ENCODE measurements at places on chromosomes 12 and 14.

DNA sequence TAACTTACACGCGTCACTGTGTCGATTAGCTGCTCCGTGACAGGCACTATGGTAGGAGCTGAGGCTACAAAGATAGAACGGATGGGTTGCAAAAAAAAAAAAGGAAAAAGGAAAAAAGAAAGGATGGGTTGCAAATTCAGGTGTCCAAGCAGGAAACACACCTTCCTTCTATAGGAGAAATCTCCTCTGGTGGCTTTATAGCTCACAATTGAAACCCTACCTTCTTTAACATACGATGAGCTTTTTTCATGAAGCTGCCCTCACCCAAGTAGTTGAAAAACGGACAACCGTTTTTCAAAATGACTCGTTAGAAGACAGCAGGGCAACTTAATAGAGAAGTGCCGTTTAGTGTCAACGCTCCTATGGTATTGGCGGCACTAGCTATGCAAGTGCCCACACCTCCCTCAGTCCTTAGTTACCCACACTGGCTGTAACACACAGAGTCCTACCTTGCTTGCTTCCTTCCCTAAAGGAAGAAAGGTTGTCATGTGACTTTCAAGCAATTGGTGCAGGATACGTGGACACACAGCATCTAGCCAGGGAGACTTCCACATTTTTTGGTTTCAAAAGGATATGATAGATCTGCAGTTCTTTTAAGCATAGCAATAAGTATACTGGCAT lies 682 bp upstream of the TRIP11 start:
- no peak for DNase-seq

DNA sequence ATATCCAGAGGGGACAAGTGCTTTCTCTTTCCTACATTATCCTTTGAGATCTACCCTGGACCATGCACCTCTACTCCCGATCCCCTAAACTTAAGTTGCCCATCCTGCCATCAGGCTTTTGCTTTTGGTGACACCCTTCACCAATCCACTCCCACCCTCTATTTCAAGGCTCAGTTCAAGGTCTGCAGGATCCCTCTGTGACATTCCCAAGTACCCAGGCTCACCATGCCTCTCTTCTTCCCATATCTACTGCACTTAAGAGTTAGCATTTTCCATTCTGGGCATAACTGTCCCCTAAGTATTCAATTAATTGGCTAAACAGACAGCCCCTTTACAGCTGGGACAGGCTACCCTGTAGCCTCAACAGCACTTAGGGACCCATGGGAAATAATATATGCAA lies 3.1 kb downstream of the NFYB start:
- DNase-seq = no peak

- no peak for DNase-seq
Measured at GRCh38 chr14:73424453-73424852, 33.9 kb downstream of the NUMB start.

DNA sequence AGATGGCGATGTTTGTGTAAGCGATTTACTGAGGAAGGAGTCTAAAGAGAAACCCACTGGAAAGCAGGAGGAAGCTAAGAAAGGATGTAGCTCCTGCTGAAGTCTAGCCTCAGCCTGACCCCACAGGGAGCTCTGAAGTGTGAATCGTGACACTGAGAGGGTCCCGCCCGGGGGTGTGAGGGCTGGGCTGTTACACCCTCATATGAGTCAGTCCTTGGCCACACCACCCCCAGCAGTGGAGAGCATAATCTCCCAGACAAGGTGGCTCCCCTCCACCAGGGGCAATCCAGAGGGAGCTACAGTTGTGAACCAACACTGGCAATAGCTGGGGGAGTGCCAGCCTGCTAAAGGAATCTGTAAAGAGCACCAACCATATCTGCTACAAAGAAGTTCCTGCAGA lies 31.5 kb downstream of the SVOP start:
- no peak for DNase-seq

DNA sequence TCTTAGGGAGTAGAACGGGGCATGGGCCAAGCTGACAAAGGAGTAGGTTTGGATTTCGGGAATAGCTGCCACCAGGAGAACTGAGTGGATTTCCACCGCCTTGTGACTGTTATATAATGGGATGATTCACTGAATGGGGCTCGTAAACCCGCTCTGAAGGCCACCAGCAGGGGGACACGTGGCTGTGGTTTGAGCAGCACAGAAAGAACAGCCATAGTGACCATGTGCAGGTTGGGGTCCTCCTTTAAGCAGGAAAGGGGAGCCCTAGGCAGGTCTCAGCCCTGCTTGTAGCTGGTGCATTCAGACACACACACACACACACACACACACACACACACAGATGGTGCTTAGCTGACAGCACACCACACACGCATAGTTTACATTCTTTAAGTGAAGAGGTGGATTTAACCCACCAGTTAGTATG lies 8.6 kb upstream of the ASB2 start:
- DNase-seq = no peak

- DNase-seq = no peak
Measured at GRCh38 chr12:111248236-111249017, 120.5 kb downstream of the PHETA1 start.

- peak; percentile 8 for DNase-seq
Measured at GRCh38 chr12:117874842-117875434, 93.9 kb downstream of the KSR2 start.

GRCh38 chr12:54019924-54020590 lies 8.2 kb upstream of the HOXC6 start:
- DNase-seq = no peak

DNA sequence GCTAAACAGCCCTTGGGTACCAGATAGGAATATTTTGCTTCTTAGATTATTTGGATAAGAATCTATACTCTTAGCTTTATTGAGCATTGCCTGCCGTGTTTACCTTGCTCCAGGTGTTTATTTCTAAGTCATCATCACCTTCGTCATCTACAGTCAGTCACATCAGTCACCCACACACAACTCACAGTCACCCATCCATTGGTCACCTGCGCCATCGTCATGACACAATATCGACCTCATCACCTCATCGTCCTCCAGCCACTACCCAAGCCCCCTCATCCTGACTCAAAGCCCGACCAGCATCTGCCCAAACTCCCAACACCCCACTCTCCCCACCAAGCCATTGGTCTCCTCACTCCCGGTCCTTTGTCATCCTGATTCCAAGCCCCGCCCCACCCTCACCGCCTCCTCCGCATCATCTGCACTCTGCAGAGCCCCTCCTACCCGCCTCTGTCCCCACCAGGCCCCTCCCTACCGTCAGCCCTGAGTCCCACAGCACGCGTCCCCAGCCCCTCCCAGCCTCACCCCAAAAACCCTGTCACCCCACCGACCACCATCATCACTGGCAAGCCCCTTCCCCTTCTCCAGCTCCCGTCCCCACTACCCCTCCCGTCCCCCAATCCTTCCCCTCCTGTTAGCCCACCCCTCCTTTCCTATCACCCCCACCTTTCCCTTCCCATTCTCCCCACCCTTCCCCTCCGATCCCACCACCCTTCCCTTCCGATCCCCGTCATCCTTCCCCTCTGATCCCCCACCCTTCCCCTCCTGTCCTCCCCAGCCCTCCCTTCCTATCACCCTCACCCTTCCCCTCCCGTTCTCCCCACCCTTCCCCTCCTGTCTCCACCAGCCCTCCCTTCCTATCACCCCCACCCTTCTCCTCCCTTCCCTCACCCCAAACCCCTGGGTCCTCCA lies 9.8 kb downstream of the DLK1 start:
- DNase-seq = no peak

- DNase-seq = no peak
Measured at GRCh38 chr14:40525314-40525713, 1081.4 kb upstream of the LRFN5 start.

GRCh38 chr14:37147310-37147880 lies 25.0 kb downstream of the SLC25A21 start:
- no peak for DNase-seq

- no peak for DNase-seq
Measured at GRCh38 chr14:27608377-27608776, 1010.5 kb upstream of the NOVA1 start.

DNA sequence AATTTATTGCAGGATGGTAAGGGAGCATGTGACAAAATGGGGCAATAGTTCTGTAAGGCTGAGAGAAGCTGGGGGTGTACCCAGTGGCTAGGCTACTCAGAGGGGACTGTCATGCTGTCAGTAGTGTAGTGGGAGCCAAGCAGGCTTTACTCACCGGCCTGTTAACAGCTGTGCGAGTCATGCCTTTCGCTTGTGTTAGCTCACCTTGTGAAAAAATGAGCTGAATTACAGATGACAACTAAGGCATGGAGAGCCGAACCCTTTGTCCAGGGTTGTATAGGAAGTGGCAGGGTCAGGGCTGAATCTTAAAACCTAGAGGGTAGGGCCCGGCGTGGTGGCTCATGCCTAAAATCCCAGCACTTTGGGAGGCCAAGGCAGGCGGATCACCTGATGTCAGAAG lies 37.9 kb downstream of the SH2B3 start:
- no peak for DNase-seq

- DNase-seq = no peak
Measured at GRCh38 chr14:61542848-61543790, 152.2 kb upstream of the HIF1A start.

GRCh38 chr12:74259199-74259598 lies 278.4 kb upstream of the ATXN7L3B start:
- DNase-seq = no peak

- DNase-seq = no peak
Measured at GRCh38 chr12:3532931-3533702, 42.1 kb downstream of the PRMT8 start.

- no peak for DNase-seq
Measured at GRCh38 chr12:103908246-103908541, 22.0 kb upstream of the HSP90B1 start.

GRCh38 chr12:124036171-124036598 lies 63.2 kb downstream of the ZNF664 start:
- no peak for DNase-seq

DNA sequence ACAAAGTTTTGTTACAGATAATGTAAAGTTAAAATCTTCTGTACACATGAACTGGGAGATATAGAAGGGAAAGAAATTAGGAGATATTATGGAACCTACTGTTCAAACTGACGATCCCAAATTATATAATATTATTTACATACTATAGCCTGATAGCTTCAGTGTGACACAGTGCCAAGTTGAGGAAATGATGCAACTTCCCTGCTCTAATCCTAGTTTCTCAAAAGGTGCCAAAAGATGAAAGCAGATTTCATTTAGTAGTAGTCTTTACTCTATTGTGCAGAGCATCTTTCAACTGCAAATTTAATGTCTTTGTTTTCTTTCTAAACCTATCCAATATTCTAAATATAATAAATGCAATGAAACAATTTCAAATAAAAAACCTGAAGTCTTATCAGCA lies 46.9 kb downstream of the COCH start:
- DNase-seq = no peak

DNA sequence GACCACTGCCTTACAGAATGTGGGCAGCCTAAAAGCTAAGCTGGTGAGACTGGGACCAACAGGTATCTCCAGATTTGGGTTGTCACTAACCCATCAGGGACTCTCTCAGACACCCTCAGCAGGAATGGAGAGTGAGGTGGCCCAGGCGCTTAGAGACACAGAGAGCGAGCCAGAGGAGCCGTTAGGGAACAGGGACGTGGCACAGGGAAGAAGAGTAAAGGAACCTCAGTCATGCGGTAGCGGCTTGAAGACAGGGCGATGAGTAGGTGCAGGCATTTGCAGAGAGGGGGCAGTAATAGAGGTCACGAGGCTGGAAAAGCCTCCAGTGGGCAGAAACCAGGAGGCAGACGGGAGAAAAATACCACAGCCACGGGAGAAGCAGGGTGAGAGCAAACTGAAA lies 158.0 kb upstream of the CCND2 start:
- DNase-seq = no peak

DNA sequence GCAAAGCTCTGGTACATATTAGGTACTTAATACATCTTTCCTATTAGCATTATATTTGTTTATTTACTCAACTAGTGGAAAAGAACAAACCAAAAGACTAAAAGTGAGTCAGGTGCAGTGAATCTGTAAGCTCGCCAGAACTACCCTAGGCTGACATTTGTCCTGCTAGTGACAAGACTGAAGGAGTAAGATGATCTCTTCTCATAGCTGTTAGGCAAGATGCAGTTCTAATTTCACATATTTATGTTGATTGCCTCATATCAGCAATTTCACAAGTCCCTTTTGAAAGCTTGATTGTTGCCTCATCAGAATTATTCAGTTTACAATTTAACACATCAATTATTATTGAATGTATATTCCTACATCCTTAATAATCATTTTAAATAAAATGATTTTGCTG lies 293.0 kb upstream of the NAV3 start:
- DNase-seq = no peak

GRCh38 chr14:67675219-67675582 lies 769 bp upstream of the VTI1B start:
- DNase-seq = no peak

DNA sequence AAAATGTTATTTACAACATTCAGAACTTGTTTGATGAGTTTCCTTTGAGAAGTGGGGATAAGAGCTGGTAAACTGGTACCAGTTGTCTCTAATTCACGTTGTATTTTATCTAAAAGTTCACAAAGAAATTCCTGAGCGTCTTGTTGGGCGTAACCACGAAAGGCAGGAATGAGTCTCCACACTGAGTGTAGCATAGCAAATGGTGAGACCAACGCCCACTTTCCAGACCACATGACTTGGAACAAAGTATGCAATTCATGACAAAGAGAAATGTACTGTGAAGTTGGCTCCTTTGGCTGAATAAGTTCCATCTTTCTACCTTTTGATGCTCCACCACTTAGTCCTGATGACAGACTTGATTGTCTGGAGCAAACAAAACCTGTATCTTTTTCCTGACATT lies 18.4 kb downstream of the USP44 start:
- no peak for DNase-seq

DNA sequence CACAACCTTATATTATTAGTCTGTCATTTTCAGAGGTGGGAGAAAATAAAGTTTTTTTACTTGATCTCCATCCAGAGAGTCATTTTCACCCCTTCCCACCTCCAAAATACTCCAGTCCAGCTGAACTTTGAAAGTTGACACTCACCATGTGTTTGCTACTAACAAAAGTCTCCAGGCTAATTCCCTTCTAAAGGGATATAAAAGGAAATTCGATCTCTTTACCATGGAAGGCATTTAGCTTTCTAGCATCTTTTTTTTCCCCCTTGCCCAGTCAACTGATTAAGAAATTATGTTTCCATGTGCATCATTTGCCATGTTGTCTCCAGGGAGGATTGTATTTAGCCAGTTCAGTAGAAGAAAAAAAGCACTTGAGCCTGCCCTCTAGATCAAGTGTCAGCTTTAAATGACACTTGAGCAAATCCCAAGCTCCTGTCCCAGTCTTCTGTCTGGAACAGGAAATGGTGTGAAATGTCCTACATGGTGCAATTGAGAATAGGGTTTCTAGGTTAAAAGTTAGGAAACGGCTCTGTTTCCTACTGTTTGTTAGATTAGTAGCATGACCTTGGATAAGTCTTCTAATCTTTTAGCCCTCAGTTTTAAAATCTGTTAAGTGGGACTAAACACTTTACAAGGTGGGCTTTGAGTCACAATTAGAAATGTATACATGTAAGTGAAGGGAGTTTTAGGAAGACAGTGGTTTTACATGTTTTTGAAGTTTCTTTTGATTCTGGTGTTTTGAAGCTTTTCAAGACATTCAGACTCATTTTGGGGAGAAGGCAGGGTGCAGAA lies 67.2 kb downstream of the GNS start:
- no peak for DNase-seq
